ENCODE measurements at places on chromosomes 2 and 18.

DNA sequence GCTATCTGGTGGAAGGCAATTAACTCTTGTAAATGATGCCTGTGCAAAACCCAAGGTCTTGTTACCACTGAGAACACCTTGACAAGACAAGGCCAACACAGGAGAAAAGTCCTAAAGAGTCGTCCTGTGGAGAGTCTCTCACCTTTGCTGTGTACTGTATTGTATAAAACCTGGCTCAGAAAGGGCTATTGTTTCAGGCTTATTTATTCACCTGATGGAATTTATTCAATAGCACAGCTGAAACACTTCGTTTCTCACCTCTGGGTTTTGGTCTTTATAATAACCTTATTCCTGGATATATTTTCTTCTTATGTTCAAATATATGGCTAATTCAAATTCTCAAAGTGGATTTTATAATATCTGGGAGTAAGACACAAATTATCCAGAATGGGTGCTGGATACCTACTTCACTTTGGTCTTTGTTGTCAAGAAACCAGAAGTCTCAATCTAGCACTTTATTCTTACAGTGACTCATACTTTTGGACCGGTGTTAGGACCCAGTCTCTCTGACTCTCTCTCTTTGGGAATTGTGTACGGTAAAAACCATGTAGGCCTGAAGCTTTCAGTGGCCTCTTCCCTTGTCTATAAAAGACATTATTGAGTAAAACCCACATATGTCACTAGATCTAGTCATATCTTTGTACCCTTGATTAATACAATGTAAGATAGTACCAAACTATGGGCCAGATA is 16.1 kb upstream of the STAT4 start:
- no peak for DNase-seq

- DNase-seq, result peak; percentile 43
Measured at GRCh38 chr2:159249990-159250715, 36.4 kb downstream of the WDSUB1 start.

GRCh38 chr2:200905618-200906296 is 16.6 kb downstream of the NIF3L1 start:
- peak; percentile 77 for DNase-seq

DNA sequence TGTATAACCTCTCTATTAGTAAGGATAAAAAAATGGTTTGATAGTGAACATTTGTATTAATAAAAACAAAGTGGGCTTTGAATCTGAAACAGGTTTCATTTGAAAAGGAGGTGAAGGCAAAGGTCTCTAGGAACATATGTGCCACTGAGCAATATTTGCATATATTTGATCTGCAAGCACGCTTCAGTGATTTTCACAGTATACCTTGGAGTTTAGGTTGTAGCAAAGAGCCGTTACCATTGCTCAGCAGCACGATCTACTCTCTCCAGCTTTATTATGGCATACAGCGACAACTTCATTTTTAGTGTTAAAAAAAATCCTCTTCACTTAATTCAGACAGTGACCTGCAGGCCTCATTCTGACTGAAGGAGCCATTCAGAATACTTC is 75.8 kb upstream of the ZEB2 start:
- no peak for DNase-seq

GRCh38 chr2:200435379-200435778 is 74.5 kb downstream of the KCTD18 start:
- DNase-seq, result no peak

- no peak for DNase-seq
Measured at GRCh38 chr2:188382107-188382506, 90.4 kb downstream of the GULP1 start.

- DNase-seq, result no peak
Measured at GRCh38 chr2:76862901-76863300, 659.3 kb downstream of the LRRTM4 start.

- no peak for DNase-seq
Measured at GRCh38 chr2:69975853-69976462, 14.5 kb upstream of the ASPRV1 start.

DNA sequence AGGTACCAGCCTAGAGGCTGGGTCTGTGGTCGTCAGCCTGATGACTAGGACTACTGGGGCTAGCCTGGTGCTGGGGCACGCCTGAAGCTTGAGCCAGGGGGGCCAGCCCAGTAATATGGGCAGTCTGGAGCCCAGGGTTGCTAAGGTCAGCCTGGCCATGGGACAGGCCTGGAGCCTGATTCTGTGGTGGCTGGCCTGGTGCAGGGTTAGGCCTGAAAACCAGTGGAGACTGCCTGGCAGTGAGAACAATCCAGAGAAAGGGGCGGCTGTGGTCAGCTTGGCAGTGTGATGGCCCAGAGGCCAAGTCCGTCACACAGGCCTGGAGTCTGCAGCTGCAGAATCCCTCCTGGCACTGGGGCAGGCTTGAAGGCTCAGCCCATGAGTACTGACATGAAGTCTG is 445.8 kb downstream of the SATB2 start:
- DNase-seq, result no peak

DNA sequence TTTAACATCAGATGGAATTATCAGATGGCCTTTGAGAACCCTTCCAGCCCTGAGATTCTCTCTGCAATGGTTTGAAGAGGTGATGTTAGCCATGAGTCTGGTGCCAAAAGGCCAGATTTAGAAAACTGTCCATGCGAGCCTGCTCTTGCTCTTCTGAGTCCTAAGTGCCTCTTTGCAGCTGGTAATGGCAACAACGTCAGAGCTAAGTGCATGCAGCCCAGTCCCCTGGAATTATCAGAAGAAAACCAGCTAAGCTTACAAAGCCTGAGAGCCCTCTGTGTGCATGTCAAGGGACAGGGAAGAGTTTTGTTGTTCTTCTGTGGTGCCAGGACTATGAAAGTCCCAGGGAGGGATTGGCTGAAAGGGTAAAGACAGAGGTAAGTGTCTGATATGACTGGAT is 89.8 kb downstream of the LOXHD1 start:
- DNase-seq, result no peak

- no peak for DNase-seq
Measured at GRCh38 chr2:113888641-113889470, 1.0 kb upstream of the ACTR3 start.

DNA sequence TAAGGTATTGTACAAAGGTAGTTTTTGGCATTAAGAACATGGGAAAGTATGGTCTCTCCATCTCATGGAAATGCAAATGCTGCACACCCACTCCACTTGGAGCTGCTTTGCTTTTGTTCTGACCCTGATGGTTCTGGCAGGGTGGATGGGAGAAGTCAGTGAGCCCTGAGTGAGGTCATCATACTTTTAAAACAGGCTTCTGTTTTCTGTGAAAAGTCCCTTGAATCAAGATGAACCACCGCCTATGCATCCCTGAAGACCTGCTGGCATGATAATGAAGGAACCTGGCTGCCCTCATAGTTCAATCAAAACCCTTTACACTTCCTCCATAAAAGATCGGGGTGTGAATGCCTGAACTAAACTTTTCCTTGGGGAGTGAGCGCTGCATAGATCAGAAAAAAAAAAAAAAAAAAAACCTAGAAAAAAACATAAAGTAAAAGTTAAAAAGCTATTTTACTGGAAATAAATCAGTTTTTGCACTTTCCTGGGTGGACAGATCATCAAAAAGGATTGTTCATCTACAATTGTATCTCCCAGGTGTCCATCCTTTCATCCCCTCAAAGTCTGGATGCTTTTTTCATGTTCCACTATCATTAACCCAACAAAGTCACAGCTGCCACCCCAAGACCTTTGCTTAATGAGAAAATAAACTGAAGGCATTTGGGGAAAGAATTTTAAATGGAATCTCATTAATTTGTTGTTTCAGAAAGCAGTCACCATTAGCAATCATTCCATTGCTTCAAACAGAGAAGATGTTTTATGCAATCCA is 728.1 kb upstream of the DDX18 start:
- DNase-seq, result no peak

DNA sequence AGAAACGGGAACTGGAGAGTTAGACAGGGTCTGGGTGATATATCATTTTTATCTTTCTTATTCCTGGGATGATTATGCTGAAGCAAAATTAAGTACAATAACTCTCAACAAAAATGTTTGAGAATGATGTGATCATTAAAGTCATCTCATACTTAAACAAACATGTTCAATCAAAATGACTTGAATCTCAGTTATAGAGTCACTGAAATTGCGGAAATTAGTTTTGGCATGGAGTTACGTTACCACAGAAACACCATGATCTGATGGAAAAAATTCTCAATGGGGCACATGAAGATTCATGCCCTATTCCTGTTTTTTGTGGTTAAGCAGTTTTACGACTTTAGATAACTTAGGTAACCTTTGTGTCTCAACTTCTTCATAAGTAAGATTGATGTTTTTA is 757.7 kb downstream of the EPHA4 start:
- no peak for DNase-seq

DNA sequence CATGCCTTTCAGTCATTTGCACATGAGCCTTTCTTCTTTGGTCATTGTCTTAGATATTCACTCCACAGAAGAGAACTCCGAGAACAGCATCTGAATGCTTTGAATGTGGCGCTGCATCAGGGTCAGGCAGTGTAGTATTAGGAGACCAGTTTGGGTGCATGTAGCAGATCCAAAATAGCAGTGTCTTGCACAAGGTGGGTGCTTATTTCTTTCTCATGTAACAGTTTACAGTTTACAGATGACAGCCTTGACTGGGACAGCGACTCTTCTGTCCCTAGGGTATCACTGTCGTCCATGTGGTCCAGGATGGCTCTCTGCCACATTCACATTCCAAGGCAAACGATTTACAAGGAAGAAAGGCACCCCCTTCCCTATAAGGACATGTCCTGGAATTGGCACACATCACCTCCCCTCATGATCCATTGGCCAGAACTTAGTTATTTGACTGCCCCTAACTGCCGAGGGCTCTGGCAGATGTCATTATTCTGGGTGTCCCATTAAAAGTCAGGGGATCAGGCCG is 101.0 kb downstream of the STPG4 start:
- DNase-seq, result no peak

- no peak for DNase-seq
Measured at GRCh38 chr2:171557363-171557762, 35.1 kb downstream of the CYBRD1 start.

- DNase-seq, result no peak
Measured at GRCh38 chr2:168192839-168193616, 54.4 kb downstream of the STK39 start.

DNA sequence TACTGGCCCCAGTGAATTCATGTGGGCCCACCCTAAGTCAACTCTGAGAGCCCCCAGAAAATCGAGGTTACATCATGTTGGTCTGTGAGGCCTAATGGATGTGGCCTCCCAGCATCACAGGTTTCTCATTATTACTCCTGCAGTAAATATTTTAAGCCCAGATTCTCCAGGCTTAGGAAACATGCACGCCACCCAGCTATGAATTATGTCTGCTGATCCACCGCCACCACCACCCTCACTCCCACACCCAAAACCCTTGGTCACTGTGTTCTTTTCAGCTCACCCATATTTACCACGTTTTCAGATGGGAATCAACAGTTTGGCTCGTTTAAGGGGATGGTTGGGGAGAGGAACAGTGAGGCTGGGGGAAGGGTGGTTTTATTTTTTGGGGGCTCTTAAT is 128.6 kb downstream of the NCK2 start:
- no peak for DNase-seq

- no peak for DNase-seq
Measured at GRCh38 chr2:96830044-96830562, 13.7 kb downstream of the ANKRD23 start.

DNA sequence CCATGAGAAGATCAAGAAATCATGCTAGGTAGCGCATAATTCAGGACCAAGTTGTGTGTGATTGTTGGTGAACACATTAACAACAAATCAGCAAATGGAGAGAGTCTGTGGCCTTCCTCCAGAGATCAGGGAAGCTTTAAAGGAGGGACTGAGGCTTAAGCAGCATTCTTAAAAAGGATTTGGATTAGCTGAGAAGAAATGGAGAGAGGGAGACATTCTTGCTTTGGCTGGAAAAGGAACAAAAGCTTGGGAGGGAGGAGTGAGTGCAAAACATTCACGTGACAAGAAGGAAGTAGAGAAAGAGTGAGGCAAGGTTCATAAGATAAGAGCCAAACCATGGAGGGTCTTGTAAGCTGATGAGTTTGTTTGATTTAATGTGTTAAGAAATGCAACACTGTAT is 75.6 kb downstream of the SRD5A2 start:
- DNase-seq, result no peak

GRCh38 chr18:42078711-42079110 is 123.7 kb downstream of the PIK3C3 start:
- DNase-seq, result no peak

GRCh38 chr2:179764710-179765109 is 96.7 kb downstream of the ZNF385B start:
- DNase-seq, result no peak

DNA sequence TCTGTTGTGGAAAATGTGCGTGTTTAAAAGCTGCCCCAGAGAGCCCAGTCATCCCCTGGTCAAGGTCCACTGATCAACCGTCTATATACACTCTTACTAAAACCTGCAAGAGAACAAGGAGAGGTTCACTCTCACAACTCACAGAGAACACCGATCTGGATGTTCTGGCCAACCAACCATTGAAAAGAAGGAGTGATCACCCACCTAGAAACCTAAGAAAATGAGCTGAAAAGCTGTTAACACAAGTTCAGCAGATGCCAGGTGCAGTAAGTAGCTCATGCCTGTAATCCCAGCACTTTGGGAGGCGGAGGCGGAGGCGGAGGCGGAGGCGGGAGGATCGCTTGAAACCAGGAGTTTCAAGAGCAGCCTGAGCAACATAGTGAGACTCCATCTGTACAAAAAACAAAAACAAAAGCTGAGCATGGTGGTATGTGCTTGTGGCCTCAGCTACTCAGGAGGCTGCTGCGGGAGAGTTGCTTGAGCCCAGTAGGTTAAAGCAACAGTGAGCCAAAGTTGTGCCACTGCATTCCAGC is 14.5 kb downstream of the ATG16L1 start:
- DNase-seq, result no peak
